Natural killer cell (primary cell): ENCODE measurements at places on chromosomes 7 and 10. TPM values are rescaled to one million over a fixed set of nuclear protein-coding genes. Genes with fewer than 3 reads are reported as not detected.
A peak's percentile ranks its signal among the peaks of the same experiment; 100 is the strongest.

DNA sequence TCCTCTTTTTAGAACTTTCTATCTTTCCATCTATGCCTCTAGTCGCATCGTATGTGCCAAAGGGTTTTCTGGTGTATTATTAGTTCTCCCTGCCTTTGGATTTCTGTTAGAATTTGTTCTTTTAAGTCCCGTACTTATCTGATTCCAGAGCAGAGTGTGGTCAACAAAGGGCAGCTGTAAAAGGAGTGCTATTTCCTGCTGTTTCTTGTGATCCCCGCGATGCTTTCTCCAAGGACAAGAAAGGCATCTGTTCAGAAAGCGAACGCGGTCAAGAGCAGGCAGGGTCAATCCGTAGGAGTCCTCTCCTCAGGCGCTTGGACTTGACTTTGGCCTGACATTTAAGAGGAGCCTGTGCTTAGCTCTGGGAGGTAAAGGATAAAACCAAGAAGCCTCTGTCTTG is 1152.1 kb upstream of the AUTS2 start:
- no peak overlapping the region for H3K4me3 ChIP-seq
- H3K36me3 ChIP-seq = no peaks in the 10 kb centered on the region

Gene DOCK4
- 0.89 TPM for total RNA-seq

DNA sequence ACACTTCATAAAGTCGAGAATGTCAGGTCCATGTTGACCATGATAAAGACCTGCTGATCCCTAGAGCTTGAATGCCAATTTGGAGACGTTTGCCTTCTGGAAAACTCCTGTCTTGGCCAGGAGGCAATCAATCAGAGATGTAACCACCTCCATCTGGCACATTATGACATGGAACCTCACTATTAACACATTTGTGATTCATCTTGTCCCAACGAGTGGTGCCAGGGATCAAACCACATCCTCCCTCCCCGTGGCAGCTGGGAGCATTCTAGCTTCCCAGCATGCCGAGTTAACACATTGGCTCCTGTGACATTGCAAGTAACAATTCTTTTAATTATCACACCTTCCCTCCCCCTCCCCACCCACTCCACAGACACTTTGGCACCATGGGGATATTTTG is 84.0 kb upstream of the PPP1R17 start:
- no peak overlapping the region for H3K27ac ChIP-seq
- H3K36me3 ChIP-seq = no peaks in the 10 kb centered on the region
- no peaks in the 10 kb centered on the region for H3K4me1 ChIP-seq
- no peak for DNase-seq

DNA sequence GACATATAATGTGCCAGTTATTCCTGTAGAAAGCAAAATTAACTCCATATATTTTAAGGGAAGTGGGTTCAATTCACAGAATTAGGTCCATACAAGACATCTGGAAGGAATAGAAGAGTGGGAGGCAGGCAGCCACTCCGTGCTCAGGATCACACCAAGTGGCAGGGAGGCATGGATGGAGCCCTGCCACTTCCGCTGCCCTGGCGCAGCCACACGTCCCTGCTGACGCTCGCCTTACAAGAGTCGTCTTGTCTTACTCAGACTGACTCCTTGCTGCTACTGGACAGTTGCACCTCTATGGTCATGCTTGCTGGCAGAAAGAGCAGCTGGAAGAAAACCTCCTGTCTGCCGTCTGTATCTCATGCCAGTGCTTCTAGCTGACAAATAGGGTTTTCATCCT is 579.9 kb upstream of the POM121L12 start:
- no peaks in the 10 kb centered on the region for H3K27me3 ChIP-seq
- H3K4me1 ChIP-seq = no peaks in the 10 kb centered on the region
- H3K4me3 ChIP-seq = no peak overlapping the region
- no peaks in the 10 kb centered on the region for H3K36me3 ChIP-seq
- H3K27ac ChIP-seq = no peak overlapping the region

Gene LBX1
- total RNA-seq = not detected

GRCh38 chr10:80277016-80277415 is 12.4 kb downstream of the MAT1A start:
- no peak overlapping the region for H3K4me3 ChIP-seq
- no peaks in the 10 kb centered on the region for H3K4me1 ChIP-seq
- no peak for DNase-seq
- H3K27ac ChIP-seq = no peak overlapping the region

DNA sequence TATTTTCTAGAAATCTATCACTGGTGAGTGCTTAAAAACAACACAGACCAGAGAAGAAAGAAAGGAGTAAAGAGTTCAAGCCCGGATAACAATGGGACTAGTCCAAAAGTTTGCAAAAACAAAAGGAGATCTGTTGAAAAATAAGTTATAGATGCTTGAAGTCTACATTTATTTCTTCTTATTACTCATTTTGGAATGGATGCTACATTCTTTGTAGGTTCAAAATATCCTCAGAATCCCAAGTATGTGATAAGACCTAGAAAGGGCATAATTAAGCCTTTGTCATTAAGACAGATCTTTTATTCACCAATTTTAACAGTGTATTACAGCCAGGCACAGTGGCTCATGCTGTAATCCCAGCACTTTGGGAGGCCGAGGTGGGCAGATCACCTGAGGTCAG is 42.7 kb upstream of the ITGB8 start:
- no peaks in the 10 kb centered on the region for H3K27me3 ChIP-seq
- H3K4me1 ChIP-seq = no peaks in the 10 kb centered on the region
- no peak for DNase-seq
- no peak overlapping the region for H3K4me3 ChIP-seq
- H3K27ac ChIP-seq = no peak overlapping the region
- H3K36me3 ChIP-seq = no peaks in the 10 kb centered on the region

Gene CDK14
- total RNA-seq = 12.5 TPM

DNA sequence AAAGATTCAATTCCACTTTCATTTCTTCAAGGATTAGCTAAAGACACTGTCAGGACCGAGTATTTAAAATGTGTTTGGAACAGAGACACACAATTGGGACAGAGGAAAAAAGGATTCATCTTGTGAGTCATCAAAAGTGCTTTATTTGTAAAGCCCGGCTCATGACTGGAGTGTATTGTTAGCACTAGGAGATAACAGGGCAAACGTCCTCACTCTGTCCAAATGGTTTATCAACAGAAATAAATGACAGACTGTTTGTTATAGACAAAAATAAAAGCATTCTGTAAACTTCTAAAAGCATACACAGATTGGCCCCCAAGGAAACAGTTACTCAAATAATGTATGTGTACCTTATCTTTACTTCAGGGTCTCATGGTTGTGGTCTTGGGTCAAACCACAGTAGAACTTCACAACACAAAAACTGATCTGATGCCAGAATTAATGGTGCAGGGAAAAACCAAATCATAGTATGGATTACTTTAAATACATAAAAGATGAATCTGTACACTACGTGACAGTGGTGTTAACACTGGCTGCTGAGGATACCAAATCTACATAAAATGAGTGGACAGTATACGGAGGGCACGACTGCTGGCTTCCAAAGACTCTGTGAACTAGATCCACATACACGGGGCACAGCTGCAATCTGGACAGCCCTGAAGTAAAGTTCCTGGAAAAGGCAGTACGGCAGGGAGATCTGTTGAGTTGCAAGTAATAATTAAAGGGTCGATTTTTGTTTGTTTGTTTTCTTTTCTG is 179.4 kb downstream of the PIP4K2A start:
- H3K27ac ChIP-seq = no peak overlapping the region
- DNase-seq = no peak
- peaks cover 49% of the 10 kb centered on the region for H3K36me3 ChIP-seq
- H3K4me1 ChIP-seq = peaks cover 3% of the 10 kb centered on the region
- no peak overlapping the region for H3K4me3 ChIP-seq
- H3K27me3 ChIP-seq = no peaks in the 10 kb centered on the region

Gene C7orf33
- total RNA-seq = not detected

Gene FRA10AC1
- 8.3 TPM for total RNA-seq

GRCh38 chr10:78307576-78307975 is 273.9 kb downstream of the RPS24 start:
- no peaks in the 10 kb centered on the region for H3K36me3 ChIP-seq
- H3K4me1 ChIP-seq = peaks cover 14% of the 10 kb centered on the region
- no peak overlapping the region for H3K27ac ChIP-seq

- no peaks in the 10 kb centered on the region for H3K27me3 ChIP-seq
- no peaks in the 10 kb centered on the region for H3K36me3 ChIP-seq
- DNase-seq = no peak
Measured at GRCh38 chr7:140439359-140439758, 35.5 kb downstream of the RAB19 start.

DNA sequence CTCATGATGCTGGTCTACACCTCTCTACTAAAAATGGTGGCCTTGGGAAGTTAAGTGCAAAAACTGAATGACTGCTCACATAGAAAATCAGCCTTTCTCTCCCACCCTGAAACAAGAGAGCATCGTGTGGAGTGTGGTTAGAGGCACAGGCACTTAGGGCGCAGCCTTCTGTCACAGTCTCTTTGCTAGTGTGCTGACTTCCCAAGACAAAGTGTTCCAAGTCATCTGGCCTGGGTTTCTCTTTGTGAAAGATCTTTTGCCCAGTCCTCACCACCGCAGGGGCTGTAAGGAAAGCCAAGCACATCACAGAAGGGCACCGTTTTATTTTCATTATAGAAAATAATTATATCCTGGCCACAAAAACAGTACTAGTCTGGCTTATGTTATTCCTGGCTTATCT is 12.5 kb downstream of the STN1 start:
- H3K4me3 ChIP-seq = no peak overlapping the region
- H3K36me3 ChIP-seq = peaks cover 30% of the 10 kb centered on the region
- no peaks in the 10 kb centered on the region for H3K27me3 ChIP-seq

Gene GIMAP1
- total RNA-seq = 11.1 TPM

DNA sequence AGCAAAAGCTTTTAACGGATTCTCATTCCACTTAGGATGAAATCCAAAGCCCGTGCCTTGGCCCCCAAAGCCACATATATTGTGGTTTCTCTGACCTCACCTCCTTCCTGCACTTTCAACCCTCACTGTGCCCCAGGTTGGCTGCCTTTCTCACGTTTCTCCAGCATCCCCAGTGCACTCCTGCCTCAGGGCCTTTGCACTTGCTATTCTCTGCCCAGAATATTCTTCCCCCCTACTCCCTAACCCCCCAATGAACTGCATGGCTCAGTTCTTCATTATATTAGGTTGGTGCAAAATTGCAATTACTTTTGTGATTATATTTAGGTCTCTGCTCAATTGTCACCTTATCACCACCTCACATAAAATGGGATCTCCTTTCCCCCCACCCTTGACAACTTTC is 34.2 kb downstream of the MYOF start:
- H3K27me3 ChIP-seq = no peaks in the 10 kb centered on the region
- no peak overlapping the region for H3K4me3 ChIP-seq
- no peaks in the 10 kb centered on the region for H3K4me1 ChIP-seq
- no peaks in the 10 kb centered on the region for H3K36me3 ChIP-seq

GRCh38 chr7:92695308-92696261 is 105.4 kb upstream of the FAM133B start:
- no peak for DNase-seq
- H3K27ac ChIP-seq = no peak overlapping the region
- no peaks in the 10 kb centered on the region for H3K27me3 ChIP-seq

Gene GGCT
- 9.2 TPM for total RNA-seq

Gene TRPV5
- not detected for total RNA-seq

GRCh38 chr10:110641256-110641655 is 2.9 kb upstream of the RBM20 start:
- no peak overlapping the region for H3K4me3 ChIP-seq
- H3K27me3 ChIP-seq = peaks cover 32% of the 10 kb centered on the region
- no peak overlapping the region for H3K27ac ChIP-seq
- peak; percentile 37 for DNase-seq
- no peaks in the 10 kb centered on the region for H3K36me3 ChIP-seq

- no peaks in the 10 kb centered on the region for H3K27me3 ChIP-seq
- no peak overlapping the region for H3K27ac ChIP-seq
- H3K4me1 ChIP-seq = no peaks in the 10 kb centered on the region
- H3K4me3 ChIP-seq = no peak overlapping the region
Measured at GRCh38 chr7:33716581-33717477, 188.5 kb upstream of the BMPER start.

Gene ACSM6
- total RNA-seq = not detected

DNA sequence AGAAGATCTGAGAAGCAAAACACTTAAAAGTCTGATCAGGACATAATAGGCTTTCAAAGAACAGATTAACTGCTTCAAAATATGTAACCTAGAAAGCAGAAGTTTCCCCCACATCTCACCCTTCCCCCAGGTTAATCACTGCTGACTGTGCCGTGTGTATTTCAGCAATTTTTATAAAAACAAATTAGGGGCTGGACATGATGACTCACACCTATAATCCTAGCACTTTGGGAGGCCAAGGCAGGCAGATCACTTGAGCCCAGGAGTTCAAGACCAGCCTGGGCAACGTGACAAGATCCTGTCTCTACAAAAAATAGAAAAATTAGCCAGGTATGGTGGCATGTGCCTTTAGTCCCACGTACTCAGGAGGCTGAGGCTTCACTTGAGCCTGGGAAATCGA is 67.6 kb upstream of the GATA3 start:
- no peaks in the 10 kb centered on the region for H3K4me1 ChIP-seq
- DNase-seq = no peak
- H3K36me3 ChIP-seq = no peaks in the 10 kb centered on the region
- H3K4me3 ChIP-seq = no peak overlapping the region
- no peaks in the 10 kb centered on the region for H3K27me3 ChIP-seq

GRCh38 chr7:116570306-116570705 is 45.5 kb downstream of the CAV1 start:
- H3K27me3 ChIP-seq = no peaks in the 10 kb centered on the region
- H3K4me3 ChIP-seq = no peak overlapping the region
- H3K4me1 ChIP-seq = no peaks in the 10 kb centered on the region
- H3K27ac ChIP-seq = no peak overlapping the region
- DNase-seq = no peak

- H3K4me3 ChIP-seq = no peak overlapping the region
- no peaks in the 10 kb centered on the region for H3K27me3 ChIP-seq
- DNase-seq = no peak
- no peak overlapping the region for H3K27ac ChIP-seq
- H3K4me1 ChIP-seq = no peaks in the 10 kb centered on the region
- no peaks in the 10 kb centered on the region for H3K36me3 ChIP-seq
Measured at GRCh38 chr10:31011017-31011664, 20.5 kb downstream of the ZNF438 start.

Gene CFAP70
- 0.28 TPM for total RNA-seq

DNA sequence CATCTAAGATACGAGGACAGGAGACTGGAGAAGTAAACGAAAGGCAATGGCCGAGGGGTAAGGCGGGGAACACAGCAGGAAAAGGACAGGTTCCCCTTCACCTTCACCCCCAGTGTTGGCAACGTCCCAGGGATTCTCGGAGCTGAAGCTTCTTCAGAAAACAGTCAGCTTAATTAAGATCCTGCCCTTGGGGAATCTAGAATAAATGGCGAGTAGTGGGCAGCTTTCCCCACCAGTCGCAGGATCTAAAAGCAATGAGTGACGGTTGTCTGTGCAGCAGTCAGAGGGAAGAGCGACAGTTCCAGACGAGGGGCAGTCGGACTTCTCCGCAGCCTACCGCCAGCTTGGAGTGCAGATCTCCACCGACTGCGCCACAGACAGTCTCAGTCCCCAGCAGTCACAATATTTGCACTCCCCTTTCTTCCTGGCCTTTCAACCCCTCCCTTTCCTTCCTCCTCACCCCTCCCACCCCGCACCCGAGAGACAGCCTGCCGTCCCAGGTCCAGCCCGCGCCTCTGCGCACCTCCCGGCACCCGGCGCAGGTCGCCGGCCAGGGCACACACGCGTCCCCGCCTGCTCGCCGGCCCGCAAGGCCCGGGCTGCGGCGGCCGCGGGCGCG is 10.9 kb upstream of the SP8 start:
- H3K36me3 ChIP-seq = no peaks in the 10 kb centered on the region
- peak overlapping the region; percentile 27 for H3K4me3 ChIP-seq
- H3K27ac ChIP-seq = no peak overlapping the region
- peaks cover 15% of the 10 kb centered on the region for H3K4me1 ChIP-seq
- peak; percentile 30 for DNase-seq
